ENCODE measurements at places on chromosomes 2 and 18.

DNA sequence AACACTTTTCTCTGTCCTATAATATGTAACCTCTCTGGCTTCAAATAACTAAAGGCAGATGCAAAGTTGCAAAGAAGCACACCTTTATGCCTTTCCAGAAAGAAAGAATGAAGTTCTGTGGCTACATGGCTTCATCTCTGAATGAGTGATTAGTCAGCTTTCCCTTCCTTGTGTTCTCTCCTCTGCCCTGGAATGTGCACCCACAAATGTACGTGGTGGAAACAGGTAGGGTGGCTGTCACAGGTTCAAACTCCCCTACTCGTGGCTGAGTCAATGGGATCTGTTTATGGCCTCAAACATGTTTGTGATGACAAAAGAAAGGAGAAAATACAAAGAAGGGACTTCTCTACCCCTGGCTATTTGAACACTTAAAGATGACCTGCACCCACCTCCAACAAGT is 55.5 kb upstream of the ACVR2A start:
- no peak for DNase-seq

- DNase-seq: no peak
These were observed 45.5 kb upstream of the IHH start for GRCh38 chr2:219106251-219106650.

DNA sequence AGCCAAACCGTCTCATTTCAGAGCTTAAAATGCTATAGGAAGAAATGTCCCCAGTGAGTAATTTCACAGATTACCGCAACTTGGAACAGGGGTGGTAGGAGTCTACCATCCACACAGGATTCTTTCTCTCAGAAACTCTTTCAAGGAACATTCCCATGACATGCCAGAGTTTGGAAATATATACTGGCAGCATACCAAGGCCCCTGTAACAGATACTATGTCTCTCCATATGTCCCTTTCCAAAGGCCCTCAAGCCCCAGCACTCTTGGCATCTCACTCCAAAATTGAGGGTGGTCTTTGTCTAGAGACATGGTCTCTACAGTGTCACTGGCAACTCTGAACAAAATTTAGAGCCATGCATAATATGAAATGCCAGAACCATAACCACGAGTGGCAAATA is 11.0 kb downstream of the FIGLA start:
- DNase-seq: no peak

- no peak for DNase-seq
These were observed 47.4 kb upstream of the RAPH1 start for GRCh38 chr2:203582468-203582867.

GRCh38 chr2:65081232-65081685 is 25.0 kb downstream of the CEP68 start:
- DNase-seq: no peak

DNA sequence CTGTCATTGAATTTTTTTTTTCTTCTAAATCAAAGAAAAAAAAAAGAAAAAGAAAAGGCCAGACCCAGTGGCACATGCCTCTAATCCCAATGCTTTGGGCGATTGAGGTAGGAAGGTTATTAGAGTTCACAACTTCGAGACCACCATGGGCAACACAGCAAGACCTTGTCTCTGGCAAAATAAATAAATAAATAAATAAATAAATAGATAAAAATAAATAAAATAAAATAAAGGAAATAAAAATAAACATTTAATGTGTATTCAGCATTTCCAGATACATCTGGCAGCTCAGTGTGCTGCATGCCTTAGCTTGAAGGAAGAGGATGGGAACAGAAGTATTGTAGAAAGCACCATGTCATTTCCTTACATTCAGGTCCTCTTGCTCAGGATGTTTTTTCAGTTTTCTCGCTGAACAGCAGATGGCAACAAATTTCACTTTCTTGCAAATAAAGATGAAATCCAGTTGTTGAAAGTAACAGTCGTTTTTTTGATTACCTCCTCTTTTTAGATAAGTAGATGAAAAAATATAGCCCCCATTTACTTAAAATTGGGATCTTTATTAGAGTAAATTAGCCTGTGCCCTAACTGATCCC is 25.7 kb upstream of the FAM178B start:
- DNase-seq: no peak

DNA sequence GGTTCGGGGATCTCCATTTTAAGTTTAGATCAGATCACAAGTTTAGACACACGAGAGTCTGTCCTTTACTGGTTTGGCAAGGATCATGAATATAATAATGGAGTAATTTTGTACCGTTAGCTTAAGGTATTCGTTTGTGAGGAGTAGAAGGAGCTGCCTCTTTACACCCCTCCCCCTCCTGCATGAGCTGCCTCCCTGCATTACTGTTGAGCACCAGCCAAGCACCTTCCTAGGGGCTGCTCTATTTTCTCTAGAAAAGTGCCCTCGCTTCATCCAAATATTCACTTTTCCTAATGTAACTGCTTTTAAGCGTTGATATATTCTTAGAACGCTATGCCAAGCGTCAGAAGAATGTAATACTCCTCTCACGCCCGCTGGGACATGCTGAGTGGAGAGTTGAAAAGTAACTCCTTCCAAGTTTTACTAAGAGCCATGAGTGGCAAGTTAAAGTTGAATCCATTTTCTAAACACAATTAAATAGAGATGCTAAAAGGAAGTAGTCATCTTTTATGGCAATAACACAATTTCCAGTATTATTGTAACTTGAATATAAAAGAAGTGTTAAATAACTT is 25.4 kb upstream of the SCN7A start:
- DNase-seq: no peak

- DNase-seq: no peak
These were observed 184.6 kb upstream of the OSR1 start for GRCh38 chr2:19542796-19543662.

- peak; percentile 7 for DNase-seq
These were observed 29.6 kb upstream of the ENOSF1 start for GRCh38 chr18:741931-742512.

GRCh38 chr18:44643004-44643403 is 37.7 kb upstream of the SETBP1 start:
- DNase-seq: no peak

- no peak for DNase-seq
These were observed 452.5 kb upstream of the CHAC2 start for GRCh38 chr2:53315149-53315548.

GRCh38 chr2:223122781-223123180 is 70.8 kb downstream of the KCNE4 start:
- DNase-seq: no peak

DNA sequence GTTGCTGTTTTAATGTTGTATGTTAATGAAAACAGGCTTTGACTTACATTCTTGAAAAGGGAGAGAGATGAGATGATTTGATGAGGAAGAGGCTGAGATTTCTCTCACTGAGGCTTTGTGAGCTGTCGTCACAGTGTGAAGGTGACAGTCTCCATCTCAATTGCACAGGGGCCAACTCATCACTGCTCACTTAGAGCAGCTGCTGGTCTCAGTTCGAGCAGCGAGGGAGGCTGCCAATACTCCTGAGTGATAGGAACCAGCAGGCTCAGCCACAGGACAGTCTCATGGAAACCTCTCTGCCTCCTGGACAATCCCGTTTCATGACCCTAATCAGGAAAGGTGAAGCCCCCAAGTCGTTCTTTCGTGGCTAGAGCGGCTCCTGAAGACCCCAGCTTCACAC is 170.7 kb upstream of the SOX11 start:
- peak; percentile 81 for DNase-seq

- DNase-seq: no peak
These were observed 281.6 kb upstream of the STON1 start for GRCh38 chr2:48248251-48248933.

DNA sequence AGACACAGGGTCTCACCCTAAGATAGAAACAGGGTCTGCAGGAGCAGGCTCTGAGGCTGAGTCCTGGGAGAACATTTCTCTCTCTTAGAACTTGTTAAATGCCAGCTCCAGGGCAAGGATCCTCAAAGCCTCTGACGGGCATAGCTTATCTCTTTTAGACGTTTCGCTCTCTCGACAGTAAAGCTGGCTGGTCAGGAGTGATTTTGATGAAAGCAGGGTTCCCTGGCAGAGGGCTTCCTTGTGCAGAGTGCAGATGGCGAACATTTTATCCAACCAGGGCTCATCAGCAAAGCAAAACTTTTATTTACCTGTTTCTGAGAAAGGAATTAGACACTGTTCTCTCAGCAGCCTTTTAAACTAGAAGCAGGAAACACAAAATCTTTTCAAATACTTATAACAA is 350.8 kb downstream of the ALK start:
- no peak for DNase-seq

DNA sequence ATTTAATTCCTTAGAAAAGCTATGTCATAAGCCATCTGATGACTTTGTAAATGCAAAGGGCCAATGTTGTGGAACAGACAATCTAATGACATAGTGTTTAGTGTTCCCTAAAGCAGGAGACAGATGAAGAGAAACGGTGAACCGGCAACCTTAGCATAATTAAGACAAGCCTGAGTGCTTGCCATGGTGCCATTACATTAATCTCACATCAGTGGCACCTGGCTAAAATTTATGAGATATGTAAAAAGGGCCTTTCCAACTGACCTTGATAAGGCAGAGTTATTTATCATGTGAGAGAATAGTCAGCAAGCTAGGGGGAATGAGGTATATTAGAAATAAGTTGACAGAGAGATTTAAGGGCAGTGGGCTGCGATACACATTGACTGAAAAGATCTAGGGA is 261.8 kb downstream of the ERBB4 start:
- no peak for DNase-seq

GRCh38 chr2:237627441-237628246 is at the start of gene LRRFIP1:
LRRFIP1 (plus strand) TSS chr2:237627587; CDS start chr2:237627645, 58 bp downstream.
- DNase-seq: no peak

DNA sequence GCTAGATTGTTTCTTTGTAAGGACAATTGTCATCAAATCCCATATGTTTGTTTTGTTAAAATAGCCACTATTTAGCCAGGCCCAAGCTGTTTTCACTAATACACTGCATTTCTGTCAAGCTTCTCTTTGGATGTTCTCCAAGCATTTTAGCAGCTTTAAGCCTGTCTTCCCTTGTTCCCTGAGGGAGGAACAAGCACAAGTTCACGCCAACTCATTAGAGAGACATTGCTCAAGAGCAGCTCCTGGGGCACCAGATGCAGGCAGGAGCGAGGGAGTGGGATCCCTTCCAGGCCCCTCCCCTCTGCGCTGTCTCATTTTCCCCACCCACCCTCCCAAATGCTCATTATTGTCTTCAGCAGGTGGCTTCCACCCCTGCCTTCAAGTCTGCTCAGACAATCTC is 32.6 kb upstream of the PPP3R1 start:
- DNase-seq: no peak

DNA sequence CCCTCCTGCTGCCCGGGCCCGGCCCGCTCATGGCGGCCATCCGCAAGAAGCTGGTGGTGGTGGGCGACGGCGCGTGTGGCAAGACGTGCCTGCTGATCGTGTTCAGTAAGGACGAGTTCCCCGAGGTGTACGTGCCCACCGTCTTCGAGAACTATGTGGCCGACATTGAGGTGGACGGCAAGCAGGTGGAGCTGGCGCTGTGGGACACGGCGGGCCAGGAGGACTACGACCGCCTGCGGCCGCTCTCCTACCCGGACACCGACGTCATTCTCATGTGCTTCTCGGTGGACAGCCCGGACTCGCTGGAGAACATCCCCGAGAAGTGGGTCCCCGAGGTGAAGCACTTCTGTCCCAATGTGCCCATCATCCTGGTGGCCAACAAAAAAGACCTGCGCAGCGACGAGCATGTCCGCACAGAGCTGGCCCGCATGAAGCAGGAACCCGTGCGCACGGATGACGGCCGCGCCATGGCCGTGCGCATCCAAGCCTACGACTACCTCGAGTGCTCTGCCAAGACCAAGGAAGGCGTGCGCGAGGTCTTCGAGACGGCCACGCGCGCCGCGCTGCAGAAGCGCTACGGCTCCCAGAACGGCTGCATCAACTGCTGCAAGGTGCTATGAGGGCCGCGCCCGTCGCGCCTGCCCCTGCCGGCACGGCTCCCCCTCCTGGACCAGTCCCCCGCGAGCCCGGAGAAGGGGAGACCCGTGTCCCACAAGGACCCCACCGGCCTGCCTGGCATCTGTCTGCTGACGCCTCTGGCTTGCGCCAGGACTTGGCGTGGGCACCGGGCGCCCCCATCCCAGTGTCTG is 767 bp downstream of the RHOB start:
- DNase-seq: no peak

- no peak for DNase-seq
These were observed 361.0 kb upstream of the NT5C1B start for GRCh38 chr2:18950361-18950851.

GRCh38 chr2:128036748-128037607 is 9.1 kb upstream of the SAP130 start:
- no peak for DNase-seq

DNA sequence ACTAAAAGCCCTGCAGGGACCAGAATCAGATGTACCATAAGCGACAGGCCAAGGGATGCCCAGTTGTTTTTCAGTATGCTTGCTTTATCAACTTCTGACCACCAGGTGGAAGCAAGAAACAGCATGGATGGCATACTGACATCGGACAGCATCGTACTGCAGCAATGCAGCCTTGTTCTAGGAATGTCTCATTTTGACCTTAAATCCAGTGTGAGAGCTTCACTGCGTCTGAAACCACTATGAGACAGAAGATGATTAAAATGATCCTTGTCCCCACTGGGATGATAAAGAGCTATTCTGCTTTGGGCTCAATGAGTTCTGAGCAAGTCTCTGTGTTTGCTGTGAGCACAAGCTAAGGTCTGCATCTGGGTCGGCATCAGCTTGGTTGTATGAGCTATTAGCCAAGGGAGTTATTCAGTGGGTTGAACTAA is 54.3 kb downstream of the CDK15 start:
- DNase-seq: peak; percentile 29

DNA sequence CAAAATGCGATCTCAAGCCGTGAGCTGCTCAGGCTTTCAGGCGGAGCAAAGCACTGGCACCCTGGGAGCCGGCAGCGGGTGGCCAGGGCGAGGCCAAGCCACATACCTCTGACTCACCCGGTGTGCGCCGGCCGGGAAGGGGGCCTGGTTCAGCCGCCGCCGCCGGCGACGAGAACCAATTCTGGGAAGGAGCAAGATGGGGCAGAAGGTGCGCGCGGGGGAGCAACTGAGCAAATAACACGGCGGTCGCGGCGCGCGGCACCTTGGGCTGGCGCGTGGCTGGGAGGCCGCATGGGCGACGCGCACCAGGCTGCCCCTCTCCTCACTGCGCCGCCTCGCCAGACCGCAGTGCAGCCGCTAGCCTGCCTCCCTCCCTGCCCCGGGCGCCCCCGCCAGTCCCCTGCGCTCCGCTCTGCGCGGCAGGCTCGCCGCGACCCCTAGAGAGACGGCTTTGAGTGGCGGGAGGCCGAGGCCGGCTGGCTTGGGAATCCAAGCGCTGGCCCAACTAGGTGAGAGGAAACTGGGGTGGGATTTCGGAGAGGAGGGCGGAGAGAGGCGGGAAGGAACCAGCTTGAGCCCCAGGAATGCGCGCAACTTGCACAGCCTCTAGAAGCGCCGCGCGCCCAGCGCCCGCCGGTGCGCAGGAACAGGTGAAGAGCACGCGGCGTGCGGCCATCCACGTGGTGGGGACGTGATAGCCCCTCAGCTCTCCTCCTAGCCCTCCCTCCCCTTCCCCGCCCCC is 3.2 kb downstream of the NRP2 start:
- DNase-seq: no peak

Measured in SHP77 (cell line).